Spinal cord (tissue), 10 donors: ENCODE measurements at places on chromosomes 4 and X. TPM values are rescaled to one million over a fixed set of nuclear protein-coding genes. Genes with fewer than 3 reads are reported as not detected.

NHS gene
- 14.7 TPM for polyA plus RNA-seq

ERVMER34-1 gene
- 1.1 TPM for polyA plus RNA-seq

PARM1 gene
- 16.0 TPM for polyA plus RNA-seq

FAM53A gene
- polyA plus RNA-seq, result 1.5 TPM

GPR78 gene
- 1.1 TPM for polyA plus RNA-seq

PPP4R3C gene
- polyA plus RNA-seq, result not detected

CTSO gene
- polyA plus RNA-seq, result 18.2 TPM

OPRPN gene
- polyA plus RNA-seq, result not detected

FRMD7 gene
- polyA plus RNA-seq, result 0.29 TPM

PDGFRA gene
- 82.6 TPM for polyA plus RNA-seq

TRIM2 gene
- 214 TPM for polyA plus RNA-seq

UGT8 gene
- 253 TPM for polyA plus RNA-seq

BEND4 gene
- polyA plus RNA-seq, result 3.6 TPM

FGF5 gene
- polyA plus RNA-seq, result 0.29 TPM

CTAG2 gene
- not detected for polyA plus RNA-seq

PWWP3B gene
- 1.6 TPM for polyA plus RNA-seq

ARMCX4 gene
- polyA plus RNA-seq, result 29.8 TPM

IKBKG gene
- polyA plus RNA-seq, result 23.8 TPM

MAGEC3 gene
- polyA plus RNA-seq, result not detected

CFAP97 gene
- polyA plus RNA-seq, result 25.5 TPM

SPANXD gene
- polyA plus RNA-seq, result not detected

EVC gene
- 10.0 TPM for polyA plus RNA-seq

SMIM10 gene
- 8.6 TPM for polyA plus RNA-seq

PDE5A gene
- 21.1 TPM for polyA plus RNA-seq

S100G gene
- not detected for polyA plus RNA-seq

EDA2R gene
- 2.5 TPM for polyA plus RNA-seq

GPM6B gene
- polyA plus RNA-seq, result 432 TPM

DDX53 gene
- polyA plus RNA-seq, result not detected

ARHGAP36 gene
- 119 TPM for polyA plus RNA-seq

SORBS2 gene
- 61.4 TPM for polyA plus RNA-seq

HTN3 gene
- polyA plus RNA-seq, result not detected

CT45A3 gene
- polyA plus RNA-seq, result not detected

AFP gene
- 8.4 TPM for polyA plus RNA-seq

ANKRD50 gene
- 22.2 TPM for polyA plus RNA-seq

PAGE2B gene
- not detected for polyA plus RNA-seq

OPHN1 gene
- 27.6 TPM for polyA plus RNA-seq

PDE6B gene
- polyA plus RNA-seq, result 21.7 TPM

SLC26A1 gene
- polyA plus RNA-seq, result 9.3 TPM

TBC1D8B gene
- 1.0 TPM for polyA plus RNA-seq

TKTL1 gene
- polyA plus RNA-seq, result 22.6 TPM

SPIN4 gene
- 19.7 TPM for polyA plus RNA-seq

GAGE1 gene
- not detected for polyA plus RNA-seq

CFAP299 gene
- polyA plus RNA-seq, result 4.7 TPM

HOPX gene
- polyA plus RNA-seq, result 323 TPM
